ENCODE measurements at places on chromosomes 7 and 10.

DNA sequence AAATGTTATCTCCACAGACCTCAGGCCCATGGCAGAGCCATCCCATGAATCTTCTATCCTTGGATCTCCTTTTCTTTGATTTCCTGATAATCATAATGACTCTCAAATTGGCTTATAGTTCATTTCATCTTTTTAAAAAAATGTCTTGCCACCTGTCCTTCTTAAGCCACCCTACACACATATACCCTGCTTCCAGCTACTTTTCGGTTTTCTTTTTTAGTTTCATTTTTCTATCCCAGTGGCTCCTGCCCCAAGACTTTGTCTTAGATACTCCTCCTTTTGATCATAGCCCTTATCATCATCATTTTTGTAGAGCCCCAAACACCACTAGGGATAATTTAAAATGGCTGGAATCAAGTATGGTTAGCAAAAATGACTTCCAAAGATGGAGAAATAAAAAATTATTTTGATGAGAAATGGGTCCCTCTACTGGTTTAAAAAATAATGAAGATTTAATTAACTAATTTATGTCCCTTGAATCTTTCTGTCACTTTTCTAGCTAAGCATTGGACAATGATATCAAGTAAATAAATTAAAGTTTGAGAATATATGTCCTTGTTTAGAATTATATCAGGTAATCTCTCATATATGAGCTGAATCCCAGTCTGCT is 277.3 kb upstream of the SEMA3D start:
- DNase-seq, result no peak

DNA sequence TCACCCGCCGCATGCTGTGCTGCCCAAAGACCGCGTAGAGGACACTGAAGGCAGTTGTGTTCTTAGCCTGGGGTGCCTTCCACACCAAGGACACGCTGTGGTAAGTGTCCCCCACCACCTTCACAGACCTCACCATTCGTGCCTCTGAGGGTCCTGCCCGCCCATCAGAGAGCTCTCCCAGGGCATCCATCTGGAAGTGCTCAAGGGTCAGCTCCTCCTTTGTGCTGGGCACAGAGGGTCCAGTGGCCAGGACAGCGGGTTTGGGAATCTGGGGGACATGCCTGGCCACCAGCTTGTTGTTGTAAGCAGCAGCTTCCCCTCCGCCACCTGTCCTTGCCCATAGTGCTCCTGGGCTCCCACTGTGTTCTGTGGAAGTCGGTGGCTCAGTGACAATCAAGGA is 7.0 kb upstream of the LRIT2 start:
- DNase-seq, result no peak

DNA sequence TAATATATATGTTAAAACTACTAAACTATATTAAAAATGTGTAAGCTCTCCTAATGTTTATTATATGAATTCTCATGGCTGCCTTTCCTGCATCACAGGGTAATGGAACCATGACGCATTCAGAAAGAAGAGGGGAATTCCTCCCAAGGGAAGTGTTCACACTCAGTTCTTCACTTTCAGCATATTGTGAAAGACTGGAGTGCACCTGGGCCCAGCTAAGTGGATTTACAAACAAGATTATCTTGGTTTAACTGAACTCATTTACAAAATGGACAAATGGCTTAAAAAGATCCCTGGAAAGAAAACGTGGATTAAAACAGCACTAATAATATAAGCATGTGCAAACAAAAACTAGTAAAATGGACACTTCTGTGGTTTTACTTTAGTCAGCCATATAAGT is 149.8 kb downstream of the DOCK4 start:
- DNase-seq, result no peak

- DNase-seq, result no peak
Measured at GRCh38 chr7:57176928-57177635, 44.8 kb upstream of the ZNF479 start.

DNA sequence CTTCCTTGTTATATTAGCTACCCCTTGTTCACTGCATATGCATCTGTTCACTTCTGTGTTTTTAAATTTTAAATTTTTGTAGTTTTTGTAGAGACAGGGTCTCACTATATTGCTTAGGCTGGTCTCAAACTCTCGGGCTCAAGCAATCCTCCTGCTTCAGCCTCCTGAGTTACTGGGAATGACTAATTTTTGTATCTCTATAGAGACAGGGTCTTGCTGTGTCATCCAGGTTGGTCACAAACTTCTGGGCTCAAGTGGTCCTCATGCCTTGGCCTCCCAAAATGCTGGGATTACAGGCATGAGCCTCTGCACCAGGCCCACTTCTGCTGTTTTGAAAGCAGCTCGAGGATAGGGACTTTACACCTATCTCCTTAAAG is 64.6 kb downstream of the PRTFDC1 start:
- DNase-seq, result no peak

- no peak for DNase-seq
Measured at GRCh38 chr10:83166344-83166743, 973.0 kb upstream of the GHITM start.

GRCh38 chr10:21920633-21921032 is 82.9 kb downstream of the DNAJC1 start:
- DNase-seq, result no peak

GRCh38 chr10:89550509-89550908 is 15.1 kb upstream of the SLC16A12 start:
- DNase-seq, result no peak

DNA sequence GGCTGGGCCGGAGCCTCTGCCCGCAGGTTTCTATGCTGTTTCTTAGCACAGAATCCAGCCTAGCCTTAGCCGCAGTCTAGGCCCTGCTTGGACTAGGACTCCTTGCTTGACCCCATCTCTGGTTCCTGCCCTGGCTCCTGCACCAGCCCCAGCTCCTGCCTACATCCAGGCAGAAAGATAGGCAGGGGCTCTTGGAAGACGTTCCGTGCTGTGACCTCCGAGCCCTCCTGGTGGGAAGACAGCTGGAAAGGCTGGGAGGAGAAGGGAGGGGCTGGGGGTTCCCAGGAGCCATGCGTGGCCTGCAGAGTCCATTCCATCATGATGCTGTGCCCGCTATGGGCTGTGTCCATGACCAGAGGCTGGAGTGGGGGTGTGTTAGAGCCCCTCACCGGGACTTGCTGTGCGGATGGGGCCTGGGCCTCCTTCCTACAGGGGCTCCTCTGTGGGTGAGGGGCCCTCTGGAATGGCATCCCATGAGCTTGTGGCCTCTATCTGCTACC is 26.2 kb downstream of the RAMP3 start:
- no peak for DNase-seq

- no peak for DNase-seq
Measured at GRCh38 chr7:6228361-6229229, 43.8 kb downstream of the CYTH3 start.
